Activated T-cell treated with anti-CD3 and anti-CD28 coated beads, Interleukin-2, amount 50 U/mL, for 72 hours (primary cell): ENCODE measurements at places on chromosomes 4 and X. TPM values are rescaled to one million over a fixed set of nuclear protein-coding genes. Genes with fewer than 3 reads are reported as not detected.

DNA sequence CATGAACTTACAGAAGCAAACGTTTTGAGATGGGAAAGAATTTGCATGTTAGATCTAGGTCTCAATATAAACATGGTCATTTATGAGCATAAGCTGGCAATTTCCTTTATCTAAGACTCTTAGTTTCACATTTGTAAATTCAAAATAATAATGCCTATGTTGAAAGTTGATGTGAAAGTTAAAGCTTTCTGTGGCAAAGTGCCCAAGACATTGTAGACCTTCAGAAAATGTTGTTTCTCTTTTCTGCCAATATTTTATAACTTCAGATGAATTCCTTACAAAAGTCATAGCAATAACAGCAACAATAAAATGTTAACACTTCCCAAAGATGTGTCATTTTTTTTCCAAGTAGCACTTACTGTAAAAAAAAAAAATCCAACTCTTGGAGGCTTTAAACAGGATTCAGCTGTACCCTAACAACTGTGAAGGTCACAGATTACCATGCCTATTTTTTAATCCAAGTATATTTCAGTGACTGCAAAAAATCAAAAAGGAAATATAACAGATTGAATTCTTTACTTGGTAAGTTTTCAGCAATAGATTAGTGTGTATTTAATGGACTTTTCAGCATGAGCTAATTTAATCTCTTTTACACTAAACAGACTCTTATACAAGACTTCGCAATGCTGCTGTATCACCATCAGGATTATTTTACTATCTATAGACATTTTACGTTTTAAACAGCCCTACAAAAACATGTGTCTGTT is 206.5 kb upstream of the PDE5A start:
- H3K27ac ChIP-seq, result no peak overlapping the region
- no peak for DNase-seq

- no peaks in the 10 kb centered on the region for H3K36me3 ChIP-seq
- no peak overlapping the region for H3K4me3 ChIP-seq
- no peaks in the 10 kb centered on the region for H3K4me1 ChIP-seq
- no peaks in the 10 kb centered on the region for H3K27me3 ChIP-seq
These were observed 19.4 kb downstream of the BEND4 start for GRCh38 chr4:42133006-42133405.

DNA sequence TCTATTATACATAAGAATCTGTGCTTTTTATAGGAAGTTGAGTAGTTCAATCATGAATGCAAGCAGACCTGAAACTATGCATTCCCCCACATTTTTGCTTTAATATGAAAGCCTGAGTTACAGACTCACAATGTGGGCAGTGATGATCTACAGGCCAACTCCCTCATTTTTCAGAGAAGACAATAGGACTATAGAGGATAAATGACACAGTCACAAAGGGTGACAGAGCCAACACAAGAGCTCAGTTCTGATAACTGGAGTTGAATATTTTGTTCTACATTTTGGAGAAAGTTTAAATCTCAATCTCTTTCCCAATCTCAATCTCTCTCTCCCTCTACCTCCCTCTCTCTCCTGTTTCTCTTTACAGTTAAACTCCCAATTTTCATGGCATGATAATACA is 27.0 kb downstream of the MBNL3 start:
- no peak overlapping the region for H3K4me3 ChIP-seq
- peaks cover 28% of the 10 kb centered on the region for H3K27me3 ChIP-seq
- DNase-seq, result no peak
- H3K4me1 ChIP-seq, result no peaks in the 10 kb centered on the region
- no peak overlapping the region for H3K27ac ChIP-seq
- peaks cover 2% of the 10 kb centered on the region for H3K36me3 ChIP-seq

DNA sequence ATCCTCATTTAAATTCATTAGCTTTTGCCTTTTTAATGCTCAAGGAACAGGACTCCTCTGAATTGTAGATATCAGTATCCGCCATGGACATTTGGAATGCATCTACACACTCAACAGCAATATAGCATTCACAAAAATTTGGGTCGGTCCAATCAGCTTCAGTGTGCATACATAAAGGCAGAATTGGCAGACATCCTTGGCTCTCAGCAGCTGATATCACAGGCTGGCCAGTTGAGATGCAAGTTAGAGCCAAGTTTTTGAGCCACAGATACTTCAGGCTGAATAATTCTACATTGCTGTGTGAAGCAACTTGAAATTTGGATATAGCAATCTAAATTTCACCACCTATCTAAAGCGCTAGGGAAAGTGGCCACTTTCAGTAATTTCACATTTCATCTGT is 821.1 kb downstream of the PCDH19 start:
- H3K4me3 ChIP-seq, result no peak overlapping the region
- no peaks in the 10 kb centered on the region for H3K36me3 ChIP-seq
- peaks cover 13% of the 10 kb centered on the region for H3K27me3 ChIP-seq

- H3K27ac ChIP-seq, result peak overlapping the region; percentile 87
- DNase-seq, result peak; percentile 74
These were observed 111.5 kb downstream of the AFAP1 start for GRCh38 chr4:7828011-7828720.

DNA sequence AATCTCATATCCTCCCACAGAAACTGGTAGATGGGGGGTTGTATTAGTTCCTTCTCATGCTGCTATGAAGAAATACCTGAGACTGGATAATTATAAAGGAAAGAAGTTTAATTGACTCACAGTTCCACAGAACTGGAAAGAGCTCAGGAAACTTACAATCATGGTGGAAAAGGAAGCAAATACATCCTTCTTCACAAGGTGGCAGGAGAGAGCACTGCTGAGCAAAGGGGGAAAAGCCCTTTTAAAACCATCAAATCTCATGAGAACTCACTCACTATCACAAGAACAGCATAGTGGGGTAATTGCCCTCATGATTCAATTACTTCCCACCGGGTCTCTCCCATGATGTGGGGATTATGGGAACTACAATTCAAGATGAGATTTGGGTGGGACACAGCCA is 250.5 kb upstream of the GPRIN3 start:
- H3K27ac ChIP-seq, result no peak overlapping the region
- H3K27me3 ChIP-seq, result peaks cover 10% of the 10 kb centered on the region
- no peak for DNase-seq
- no peak overlapping the region for H3K4me3 ChIP-seq
- H3K4me1 ChIP-seq, result peaks cover 3% of the 10 kb centered on the region

- no peak for DNase-seq
- no peak overlapping the region for H3K4me3 ChIP-seq
- H3K36me3 ChIP-seq, result no peaks in the 10 kb centered on the region
- H3K27me3 ChIP-seq, result no peaks in the 10 kb centered on the region
These were observed 261.2 kb downstream of the ASMT start for GRCh38 chrX:1876041-1876440.

DNA sequence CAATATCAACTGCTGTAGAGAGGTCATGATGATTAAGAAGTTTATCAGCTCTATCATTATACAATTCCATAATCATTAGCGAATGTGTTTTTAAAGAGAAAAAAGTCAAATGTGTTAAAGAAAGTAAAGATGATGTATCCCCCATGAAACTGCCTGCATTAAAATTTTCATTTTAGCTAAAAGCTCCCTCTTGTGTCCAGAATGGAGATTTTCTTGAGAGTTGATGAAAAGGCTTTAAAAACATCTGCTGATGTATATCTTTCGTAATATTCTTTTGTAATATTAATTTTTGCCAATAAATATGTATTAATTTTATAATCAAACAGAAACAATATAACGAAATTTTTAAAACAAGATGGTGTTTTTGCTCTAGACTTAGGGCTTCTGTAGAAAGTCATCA is 52.1 kb upstream of the LHFPL1 start:
- no peak overlapping the region for H3K27ac ChIP-seq
- no peak for DNase-seq
- no peak overlapping the region for H3K4me3 ChIP-seq
- peaks cover 1% of the 10 kb centered on the region for H3K36me3 ChIP-seq
- H3K4me1 ChIP-seq, result peaks cover 4% of the 10 kb centered on the region

GRCh38 chr4:151691639-151692442 is 69.0 kb downstream of the GATB start:
- H3K36me3 ChIP-seq, result no peaks in the 10 kb centered on the region
- H3K27me3 ChIP-seq, result no peaks in the 10 kb centered on the region
- no peak for DNase-seq
- H3K4me1 ChIP-seq, result no peaks in the 10 kb centered on the region

GRCh38 chr4:119587796-119588195 is 40.8 kb downstream of the PDE5A start:
- no peaks in the 10 kb centered on the region for H3K27me3 ChIP-seq
- no peak overlapping the region for H3K27ac ChIP-seq
- no peaks in the 10 kb centered on the region for H3K4me1 ChIP-seq

GRCh38 chrX:38538134-38538533 is 23.2 kb upstream of the TSPAN7 start:
- H3K4me1 ChIP-seq, result no peaks in the 10 kb centered on the region
- H3K27ac ChIP-seq, result no peak overlapping the region
- DNase-seq, result no peak

- peaks cover 6% of the 10 kb centered on the region for H3K4me1 ChIP-seq
- DNase-seq, result no peak
- H3K36me3 ChIP-seq, result no peaks in the 10 kb centered on the region
- H3K27ac ChIP-seq, result no peak overlapping the region
These were observed 105.7 kb upstream of the GATB start for GRCh38 chr4:151866592-151866918.

DNA sequence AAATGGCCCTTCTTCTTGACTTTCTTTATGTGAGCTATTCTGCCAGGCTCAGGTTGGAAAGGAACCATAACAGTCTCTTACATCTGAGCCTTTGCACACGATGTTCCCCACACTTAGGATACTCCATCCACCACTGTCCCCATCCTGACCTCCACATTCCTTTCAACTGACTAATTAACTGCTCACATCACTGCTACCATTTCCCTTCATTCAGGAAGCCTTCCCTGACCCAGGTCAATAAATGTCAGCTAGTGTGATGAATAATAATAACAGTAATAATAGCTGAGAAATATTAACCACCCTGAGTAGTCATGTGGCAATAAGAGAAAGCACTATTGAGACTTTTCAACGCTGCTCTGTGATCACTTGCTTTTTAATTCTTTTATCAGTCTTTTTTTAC is 291.7 kb downstream of the KCNIP4 start:
- H3K4me3 ChIP-seq, result no peak overlapping the region
- no peak overlapping the region for H3K27ac ChIP-seq
- no peak for DNase-seq

- no peaks in the 10 kb centered on the region for H3K27me3 ChIP-seq
- H3K4me3 ChIP-seq, result peak overlapping the region; percentile 73
- H3K36me3 ChIP-seq, result peaks cover 26% of the 10 kb centered on the region
- H3K4me1 ChIP-seq, result peaks cover 16% of the 10 kb centered on the region
- peak overlapping the region; percentile 95 for H3K27ac ChIP-seq
- peak; percentile 48 for DNase-seq
These were observed 186.1 kb upstream of the MAB21L2 start for GRCh38 chr4:150395872-150396271.

DNA sequence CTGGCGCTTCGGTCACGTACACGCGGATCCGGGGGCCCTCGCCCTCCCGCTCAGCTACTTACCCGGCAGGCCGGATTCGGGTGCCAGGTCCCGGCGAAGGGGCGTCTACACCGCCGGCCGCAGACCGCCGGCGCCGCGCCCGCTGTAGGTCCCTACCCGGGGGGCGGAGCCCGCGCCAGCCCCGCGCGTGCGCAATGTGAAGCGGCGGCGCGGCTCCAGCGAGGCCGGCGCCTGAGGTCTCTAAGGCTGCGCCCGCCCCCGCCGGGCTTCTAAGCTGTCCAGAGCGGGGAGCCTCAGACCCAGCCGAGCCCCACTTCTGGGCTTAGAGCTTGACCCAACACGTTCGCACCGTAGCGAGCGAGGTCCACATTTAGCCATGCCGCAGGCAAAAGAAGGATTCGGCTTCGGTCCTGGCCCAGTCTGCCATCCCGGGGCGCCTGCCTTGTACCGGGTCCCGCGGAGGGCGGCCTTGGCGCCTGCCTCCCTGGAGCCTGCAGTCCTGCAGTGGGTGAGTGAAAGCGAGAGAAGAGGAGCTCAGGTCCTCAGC is at the start of gene ZNF518B:
TSS of gene ZNF518B (minus strand) at position 172 of the 547 bp plus-strand sequence. CDS start 11,098 bp downstream, outside the sequence.
- peaks cover 26% of the 10 kb centered on the region for H3K36me3 ChIP-seq
- peak within 1 kb of the TSS; percentile 92 for H3K4me3 ChIP-seq
- H3K27ac ChIP-seq, result peak within 1 kb of the TSS; percentile 86
- H3K27me3 ChIP-seq, result peaks cover 23% of the 10 kb centered on the region

DNA sequence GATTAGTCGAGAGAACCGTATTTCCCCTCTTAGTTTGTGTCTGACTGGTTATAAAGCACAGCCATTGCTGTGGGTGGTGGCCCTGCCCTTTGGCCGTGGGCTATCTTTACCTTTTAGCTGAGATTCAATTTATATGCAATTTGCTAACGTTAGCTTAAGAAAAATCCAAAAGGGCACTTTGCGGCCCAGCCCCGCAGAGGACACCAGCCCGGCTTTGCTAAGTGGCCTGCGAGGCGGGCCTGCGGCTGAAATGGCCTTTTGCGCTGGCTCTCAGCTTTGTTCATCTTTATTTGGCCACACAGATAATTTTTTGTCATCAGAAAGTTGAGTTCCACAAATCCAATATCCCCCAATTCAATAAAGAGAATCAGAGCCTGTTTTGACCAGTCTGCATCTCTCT is 48.3 kb downstream of the CPZ start:
- H3K27ac ChIP-seq, result no peak overlapping the region
- no peak overlapping the region for H3K4me3 ChIP-seq
- H3K4me1 ChIP-seq, result no peaks in the 10 kb centered on the region
- H3K27me3 ChIP-seq, result no peaks in the 10 kb centered on the region
- no peak for DNase-seq

DNA sequence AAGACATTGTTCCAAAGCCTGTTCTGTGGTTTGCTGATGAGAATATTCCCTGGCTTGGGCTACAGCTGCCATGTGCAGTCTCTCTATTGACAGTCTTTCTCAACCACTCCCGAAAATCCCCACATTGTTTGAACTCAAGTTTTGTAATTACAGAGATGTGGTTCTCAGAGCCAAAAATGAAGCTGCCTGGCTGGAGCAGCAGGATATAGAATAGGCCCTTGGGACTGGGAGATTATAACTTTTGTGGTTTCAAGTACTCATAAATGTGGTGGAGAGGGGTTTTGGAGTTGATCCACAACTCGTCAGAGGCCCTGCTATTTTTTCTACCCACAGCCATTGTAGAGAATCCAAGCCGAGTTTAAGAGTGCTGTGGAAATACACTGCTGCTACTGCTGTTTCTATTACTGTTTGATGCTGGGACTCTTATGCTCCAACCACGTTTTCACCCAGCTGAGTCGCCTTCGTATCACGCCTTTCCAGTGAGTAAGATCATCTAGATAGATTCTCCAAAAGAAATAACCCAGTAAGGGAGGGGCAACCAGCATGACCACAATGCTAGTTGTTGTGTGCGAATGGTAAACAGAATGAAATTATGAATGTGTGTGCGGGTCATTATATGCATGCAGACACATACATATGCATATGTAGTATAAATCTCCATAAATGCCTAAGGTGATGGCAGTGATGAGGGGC is 57.1 kb upstream of the ATXN3L start:
- H3K4me1 ChIP-seq, result peaks cover 38% of the 10 kb centered on the region
- DNase-seq, result no peak
- no peak overlapping the region for H3K27ac ChIP-seq

- no peaks in the 10 kb centered on the region for H3K4me1 ChIP-seq
- H3K27me3 ChIP-seq, result no peaks in the 10 kb centered on the region
- DNase-seq, result no peak
These were observed 600.6 kb downstream of the ANKRD50 start for GRCh38 chr4:124111922-124112321.

- no peak overlapping the region for H3K27ac ChIP-seq
- peaks cover 2% of the 10 kb centered on the region for H3K36me3 ChIP-seq
- DNase-seq, result no peak
- H3K27me3 ChIP-seq, result peaks cover 49% of the 10 kb centered on the region
- H3K4me3 ChIP-seq, result peak overlapping the region; percentile 74
These were observed 3.3 kb downstream of the NLGN4X start for GRCh38 chrX:6225288-6225910.

Gene TMEM31
- total RNA-seq, result not detected

Gene FGF5
- not detected for total RNA-seq

Gene SH3TC1
- total RNA-seq, result 15.2 TPM

Gene GIMD1
- total RNA-seq, result not detected

Gene SLC26A1
- total RNA-seq, result not detected

Gene PPP1R3F
- 9.8 TPM for total RNA-seq

Gene SPP1
- total RNA-seq, result not detected

Gene TRAPPC2
- total RNA-seq, result 26.2 TPM

Gene TMEM35A
- total RNA-seq, result 0.26 TPM
